ENCODE measurements at places on chromosomes 4 and X.

GRCh38 chrX:129026202-129026601 is 497.1 kb downstream of the SMARCA1 start:
- DNase-seq: no peak

- DNase-seq: no peak
These were observed 23.9 kb downstream of the APOO start for GRCh38 chrX:23883737-23884354.

DNA sequence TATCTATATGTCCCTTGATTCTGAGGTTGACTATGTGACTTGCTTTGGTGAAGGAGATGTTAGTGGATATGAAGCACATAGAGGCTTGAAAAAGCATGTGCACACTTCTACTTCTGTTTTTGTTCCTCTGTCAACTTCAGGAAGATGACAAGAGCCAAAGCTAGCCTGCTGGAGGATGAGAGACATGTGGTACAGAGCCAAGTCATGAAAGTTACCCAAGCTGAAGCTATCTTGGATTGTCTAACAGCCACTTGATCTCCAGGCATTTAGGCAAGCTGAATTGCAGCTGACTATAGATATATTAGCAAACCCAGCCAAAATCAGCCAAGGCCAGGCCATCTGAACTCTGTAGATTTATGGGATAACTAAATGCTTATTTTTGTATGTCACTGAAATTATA is 70.8 kb upstream of the DYNLT3 start:
- DNase-seq: no peak

DNA sequence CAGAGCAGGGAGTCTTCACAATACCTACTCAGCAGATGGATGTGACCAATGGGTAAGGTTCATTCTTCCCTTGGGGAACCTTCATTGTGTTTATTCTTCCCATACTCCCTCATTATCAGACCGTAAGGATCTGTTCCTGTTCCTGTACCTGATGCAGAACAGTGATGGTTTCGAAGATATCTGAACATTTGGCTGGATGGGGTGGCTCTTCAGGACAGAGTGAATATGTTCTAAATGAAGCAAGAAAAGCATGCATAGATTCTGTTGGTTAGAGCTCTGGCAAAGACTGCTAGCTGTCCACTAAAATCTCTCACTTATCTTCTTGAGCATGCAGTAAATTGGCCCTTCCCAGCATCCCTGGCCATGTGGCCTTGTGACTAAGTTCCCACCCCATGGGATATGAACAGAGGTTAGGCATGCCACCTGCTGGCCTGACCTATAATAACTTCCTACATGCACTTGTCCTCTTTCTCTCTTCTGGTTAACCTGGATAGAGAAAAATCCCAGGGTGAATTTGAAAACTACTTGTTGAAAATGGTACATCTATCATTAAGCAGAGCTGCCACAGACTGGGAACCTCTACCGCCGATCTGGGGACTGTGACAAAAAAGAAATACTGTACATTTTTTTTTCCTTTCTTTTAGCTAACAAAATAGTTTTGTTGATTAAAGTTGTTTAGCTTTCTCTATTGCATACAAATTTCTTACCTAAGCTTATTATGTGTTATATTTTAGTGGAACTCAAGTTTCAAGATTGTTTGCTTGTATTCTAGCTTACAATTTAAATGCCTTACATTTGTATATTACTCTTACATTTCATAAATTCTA is 60.0 kb upstream of the BANK1 start:
- DNase-seq: peak; percentile 34

- DNase-seq: no peak
These were observed 39.2 kb downstream of the TSPAN5 start for GRCh38 chr4:98619180-98619579.

GRCh38 chr4:159455675-159456237 is 352.9 kb downstream of the RAPGEF2 start:
- DNase-seq: no peak

DNA sequence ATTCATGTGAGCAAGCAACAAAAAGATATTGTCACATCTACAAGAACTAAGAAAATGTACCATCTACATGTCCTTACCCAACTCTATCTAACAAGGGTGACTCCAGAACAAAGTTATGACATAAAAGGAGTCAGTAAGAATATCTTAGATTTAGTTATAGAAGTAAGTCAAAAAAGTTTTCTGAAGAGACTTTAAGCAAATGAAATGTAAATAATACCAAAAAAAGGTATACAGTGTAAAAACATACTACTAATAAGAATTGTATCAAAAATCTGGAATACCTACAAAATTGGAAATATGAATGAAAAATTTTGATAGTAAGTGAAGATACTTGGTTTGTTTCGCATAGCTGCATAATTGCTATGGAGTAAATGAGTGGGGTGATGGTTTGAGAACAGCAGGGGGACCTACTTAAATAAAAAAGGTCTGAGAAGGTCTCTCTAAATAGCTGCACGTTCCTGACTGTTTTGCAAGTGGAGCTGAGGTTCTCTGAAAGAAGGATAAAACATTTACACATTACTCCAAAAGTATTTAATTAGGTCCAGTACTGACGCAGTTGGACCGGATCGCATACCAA is 51.0 kb upstream of the ENPP6 start:
- no peak for DNase-seq

DNA sequence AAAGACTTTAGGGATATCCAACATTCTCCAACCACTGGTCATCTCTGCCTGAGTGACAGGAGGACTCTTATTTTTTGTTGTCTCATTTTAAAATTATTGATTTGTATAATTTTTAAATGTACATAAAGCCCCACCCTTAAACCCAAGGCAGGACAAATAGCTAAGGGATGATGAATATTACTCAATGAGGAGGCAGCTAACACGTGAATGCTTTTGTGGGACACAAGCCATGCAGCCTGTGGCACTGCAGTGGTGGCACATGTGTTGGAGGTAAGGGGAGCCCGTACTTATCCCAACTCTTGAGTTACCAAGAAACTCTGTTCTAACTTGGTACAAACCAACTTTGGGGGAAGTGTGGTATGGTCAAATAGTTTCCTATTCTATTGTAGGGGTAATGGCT is 19.5 kb downstream of the MID1IP1 start:
- no peak for DNase-seq

GRCh38 chr4:55964046-55964445 is 15.3 kb downstream of the CEP135 start:
- no peak for DNase-seq

DNA sequence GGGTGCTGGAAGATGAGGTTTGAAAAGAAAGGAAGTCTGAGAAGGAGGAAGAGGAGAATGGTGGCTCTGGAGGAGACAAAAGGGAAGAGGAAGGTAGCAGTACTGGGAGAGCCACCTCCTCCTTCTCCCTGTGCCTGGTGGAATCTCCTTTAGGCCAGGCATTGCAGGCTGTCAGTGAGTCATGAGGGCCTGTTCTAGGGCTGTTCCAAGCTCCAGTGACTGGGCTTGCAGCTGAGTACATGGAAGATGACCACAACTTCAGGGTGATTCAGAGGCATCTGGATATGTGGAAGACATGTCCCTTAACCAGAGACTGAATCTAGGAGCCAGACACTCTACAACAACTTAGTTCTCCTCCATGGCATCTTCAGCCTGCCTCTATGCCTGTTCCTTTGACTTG is 107.8 kb downstream of the EFNB1 start:
- DNase-seq: no peak

GRCh38 chr4:173528378-173529321 is 1.4 kb downstream of the HAND2 start:
- DNase-seq: no peak

DNA sequence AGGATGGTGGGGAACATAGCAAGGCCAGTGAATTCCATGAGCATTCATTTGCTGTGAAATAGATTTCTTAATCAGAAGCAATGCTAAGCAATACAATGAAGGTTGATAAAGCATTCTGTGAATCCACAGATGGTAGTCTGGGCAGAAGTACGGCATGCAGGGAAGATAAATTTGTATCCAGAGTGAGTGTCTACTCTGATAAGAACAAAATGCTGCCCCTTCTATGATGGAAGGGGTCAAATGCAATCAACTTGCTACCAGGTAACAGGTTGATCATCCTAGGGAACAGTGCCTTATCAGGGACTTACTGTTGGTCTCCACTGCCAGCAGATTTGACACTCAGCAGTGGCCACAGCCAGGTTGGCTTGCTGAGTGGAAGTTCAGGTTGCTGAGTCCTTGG is 189.4 kb downstream of the MAB21L2 start:
- DNase-seq: no peak

- peak; percentile 43 for DNase-seq
These were observed 30.0 kb upstream of the HUWE1 start for GRCh38 chrX:53716328-53717088.

GRCh38 chrX:10190367-10190766 is 33.6 kb downstream of the CLCN4 start:
- no peak for DNase-seq

GRCh38 chr4:173578956-173579355 is 48.9 kb upstream of the HAND2 start:
- DNase-seq: no peak

GRCh38 chr4:152697284-152698088 is 17.7 kb upstream of the TMEM154 start:
- DNase-seq: no peak

- no peak for DNase-seq
These were observed 32.0 kb downstream of the STIM2 start for GRCh38 chr4:26892480-26893150.

DNA sequence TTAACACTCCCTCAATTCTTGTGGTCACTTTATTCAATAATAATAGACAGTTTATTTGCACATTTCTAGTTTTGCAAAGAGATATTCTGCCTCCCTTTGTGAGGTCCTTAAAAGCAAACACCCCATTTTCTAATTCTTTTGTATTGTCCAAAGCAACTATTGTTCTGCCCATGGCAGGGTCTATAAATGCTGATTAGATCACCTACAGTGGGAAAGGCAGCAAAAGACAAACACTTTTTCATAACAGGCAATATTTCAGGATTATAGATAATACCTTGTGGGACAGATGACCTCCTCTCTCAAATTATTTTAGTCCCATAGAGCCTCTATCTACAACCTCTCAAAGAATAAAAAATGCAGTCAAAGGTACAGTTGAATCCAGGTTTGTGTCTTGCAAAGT is 28.6 kb downstream of the COMMD8 start:
- no peak for DNase-seq

- DNase-seq: no peak
These were observed 127.3 kb upstream of the FAT4 start for GRCh38 chr4:125187226-125188176.

DNA sequence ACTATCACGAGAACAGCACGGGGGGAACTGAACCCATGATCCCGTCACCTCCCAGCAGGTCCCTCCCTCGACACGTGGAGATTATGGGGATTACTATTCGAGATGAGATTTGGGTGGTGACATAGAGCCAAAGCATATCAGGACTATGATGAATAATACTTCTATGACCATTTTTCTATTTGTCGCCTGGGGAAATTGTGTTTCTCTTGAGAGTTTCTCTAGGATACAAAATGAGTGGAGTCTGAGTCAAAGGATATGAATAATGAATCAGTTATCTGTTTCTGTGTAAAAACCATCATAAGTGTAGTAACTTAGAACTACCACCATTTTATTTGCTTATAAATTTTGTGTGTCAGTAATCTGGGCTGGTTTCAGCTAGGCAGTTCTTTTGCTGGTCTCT is 533.0 kb upstream of the ARX start:
- no peak for DNase-seq

- DNase-seq: peak; percentile 7
These were observed at the start of gene MSANTD1 for GRCh38 chr4:3248811-3249661. Gene MSANTD1 (plus strand): TSS chr4:3249159. CDS start chr4:3249223, 64 bp downstream.

DNA sequence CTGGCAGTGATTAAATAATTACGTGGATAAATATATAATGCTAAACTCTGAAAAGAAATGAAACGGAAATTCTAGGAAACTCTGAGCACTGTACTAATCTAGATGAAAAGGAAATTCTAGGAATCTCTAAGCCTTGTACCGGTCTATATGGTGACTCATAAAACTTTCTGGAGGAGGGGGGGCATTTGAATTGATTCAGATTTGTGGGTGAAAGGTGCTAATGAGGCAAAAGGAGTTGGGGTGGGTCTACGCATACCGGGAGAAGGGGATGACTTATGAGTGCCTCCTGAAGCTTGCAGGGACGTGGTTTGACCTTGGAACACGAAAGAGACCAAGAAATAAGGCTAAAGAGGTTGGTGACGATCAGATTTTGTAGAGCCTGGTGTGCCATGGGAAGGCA is 151.7 kb upstream of the CASK start:
- DNase-seq: no peak

GRCh38 chrX:24229976-24230375 is 80.4 kb downstream of the ZFX start:
- DNase-seq: no peak

GRCh38 chr4:5524446-5525299 is 183.7 kb downstream of the EVC2 start:
- DNase-seq: no peak

DNA sequence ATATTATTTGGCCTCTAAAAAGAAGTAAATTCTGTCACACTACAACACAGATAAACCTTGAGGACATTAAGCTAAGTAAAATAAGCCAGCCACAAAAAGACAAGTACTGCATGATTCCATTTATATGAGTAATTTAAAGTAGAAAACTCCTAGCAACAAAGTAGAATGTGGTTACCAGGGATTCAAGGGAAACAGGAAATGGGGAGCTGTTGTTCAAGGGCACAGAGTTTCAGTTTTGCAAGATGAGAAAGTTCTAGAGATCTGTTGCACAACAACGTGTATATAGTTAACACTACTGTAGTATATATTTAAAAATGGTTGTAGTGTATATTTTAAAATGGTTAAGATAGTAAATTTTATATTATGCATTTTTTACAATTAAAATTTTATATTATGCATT is 25.4 kb downstream of the SEC31A start:
- DNase-seq: no peak

Data from activated naive CD4-positive, alpha-beta T cell treated with anti-CD3 and anti-CD28 coated beads, Interleukin-2, amount 50 U/mL, for 16 hours (primary cell).